ENCODE measurements at places on chromosomes 12 and 14.

- DNase-seq: no peak
These were observed 410.1 kb downstream of the TMEM117 start for GRCh38 chr12:44245932-44246331.

DNA sequence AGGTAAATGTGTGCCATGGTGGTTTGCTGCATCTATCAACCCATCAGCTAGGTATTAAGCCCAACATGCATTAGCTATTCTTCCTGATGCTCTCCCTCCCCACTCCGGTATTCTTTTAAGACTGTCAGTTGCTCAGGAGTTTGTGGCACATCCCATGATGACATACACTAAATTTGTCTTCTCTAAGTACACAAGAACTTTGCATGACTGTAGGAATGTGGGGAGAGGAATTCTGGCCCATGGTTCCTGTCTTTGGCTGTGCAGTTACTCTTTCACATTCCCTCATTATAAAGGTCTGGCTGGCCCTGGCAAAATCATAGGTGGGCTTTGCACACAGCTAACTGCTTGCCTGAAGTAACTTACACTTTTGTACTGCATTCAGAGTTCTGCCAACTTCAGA, 30.3 kb downstream of the HMGA2 start:
- no peak for DNase-seq

- DNase-seq: no peak
These were observed 175.3 kb downstream of the TSPAN9 start for GRCh38 chr12:3252450-3252891.

DNA sequence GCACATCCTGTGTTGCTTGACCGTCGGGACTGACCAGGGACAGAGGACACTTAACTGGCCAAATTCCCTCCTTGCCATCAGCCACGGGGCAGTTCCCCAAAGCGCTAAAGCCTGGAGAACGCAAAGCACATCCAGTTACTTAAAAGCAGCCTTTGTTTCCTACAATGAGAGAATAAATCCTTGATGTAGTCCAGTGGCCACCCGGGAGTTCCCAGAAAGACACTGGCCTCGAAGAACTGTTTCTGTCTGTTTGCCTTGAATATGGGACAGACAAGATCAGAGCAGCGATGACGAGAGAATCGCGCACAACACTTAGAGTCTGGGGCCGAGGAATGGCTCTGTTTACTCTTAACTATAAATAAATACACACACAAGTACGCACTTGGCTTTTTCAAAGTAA, 102.2 kb downstream of the TNFAIP2 start:
- DNase-seq: no peak

DNA sequence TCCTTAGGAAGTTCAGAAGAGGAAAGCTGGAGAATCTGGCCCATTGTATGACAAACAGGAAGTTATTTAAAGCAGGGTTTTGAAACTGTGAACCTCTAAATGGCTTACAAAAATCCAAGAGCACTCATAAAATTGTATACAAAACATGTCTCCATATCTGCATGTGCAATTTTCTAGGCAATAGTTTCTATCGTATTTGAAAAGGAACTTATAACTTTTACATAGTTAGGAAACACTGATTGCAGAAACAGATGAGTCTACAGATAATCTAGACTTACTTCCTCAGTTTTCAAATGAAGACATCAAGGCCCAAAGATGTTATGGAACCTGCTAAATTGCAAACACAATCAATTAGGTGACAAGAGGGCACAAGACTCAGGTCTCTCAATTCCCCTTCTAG, 53.3 kb upstream of the ETV6 start:
- DNase-seq: no peak

GRCh38 chr14:20591235-20591634, at the start of gene RNASE12:
Gene RNASE12, minus strand, starts transcription at chr14:20591376. Its CDS starts 653 bp downstream, at chr14:20590723.
- DNase-seq: no peak

GRCh38 chr12:66199831-66200509, 11.0 kb downstream of the IRAK3 start:
- DNase-seq: peak; percentile 21

- DNase-seq: no peak
These were observed 91.9 kb downstream of the CNTN1 start for GRCh38 chr12:40784102-40784501.

DNA sequence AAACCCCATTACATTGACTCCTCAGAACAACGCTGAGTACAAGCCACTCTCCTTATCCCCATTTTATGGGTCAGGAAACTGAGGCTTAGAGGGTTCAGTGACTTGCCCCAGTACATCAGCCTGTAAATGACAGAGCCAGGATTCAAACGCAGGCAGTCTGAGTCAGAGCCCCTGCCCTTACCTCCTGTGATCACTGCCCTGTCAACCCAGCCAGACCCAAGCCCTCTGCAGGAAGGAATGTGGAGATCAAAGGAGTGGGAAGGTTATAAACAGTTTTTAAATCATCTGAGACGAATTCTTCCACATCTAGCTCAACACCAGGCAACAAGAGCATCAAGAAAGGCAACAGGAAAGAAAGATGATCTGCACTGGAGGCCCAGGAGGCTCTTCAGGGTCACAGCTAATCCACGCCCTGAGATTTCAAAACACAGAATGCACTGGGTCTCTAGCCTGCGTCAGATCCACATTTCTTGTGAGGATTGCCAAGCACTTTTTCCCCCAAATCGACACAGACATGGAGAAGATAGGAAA, 38.5 kb downstream of the SPTB start:
- DNase-seq: peak; percentile 67

All from epithelial cell of esophagus (primary cell).